AG04450 (cell line): ENCODE measurements at places on chromosomes 6 and 20.

DNA sequence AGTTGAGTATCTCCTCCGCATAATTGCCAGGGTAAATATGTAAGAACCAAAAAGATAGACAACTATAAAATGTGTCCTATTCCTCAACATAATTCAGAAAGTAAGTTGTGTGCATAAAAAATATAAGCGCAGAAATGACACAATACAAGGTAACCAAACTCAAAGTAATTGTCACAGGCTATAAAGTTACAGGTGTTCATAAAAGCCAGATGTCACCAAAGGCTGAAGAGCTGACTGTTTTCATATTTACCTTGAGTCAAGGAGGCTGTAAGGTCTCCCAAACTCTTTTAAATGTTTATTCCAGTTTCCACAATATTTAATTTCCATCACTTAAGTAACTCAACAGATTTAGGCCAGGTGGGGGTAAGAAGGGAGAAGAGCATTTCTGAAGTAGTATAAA is 192.2 kb upstream of the MARCKS start:
- DNase-seq = no peak

DNA sequence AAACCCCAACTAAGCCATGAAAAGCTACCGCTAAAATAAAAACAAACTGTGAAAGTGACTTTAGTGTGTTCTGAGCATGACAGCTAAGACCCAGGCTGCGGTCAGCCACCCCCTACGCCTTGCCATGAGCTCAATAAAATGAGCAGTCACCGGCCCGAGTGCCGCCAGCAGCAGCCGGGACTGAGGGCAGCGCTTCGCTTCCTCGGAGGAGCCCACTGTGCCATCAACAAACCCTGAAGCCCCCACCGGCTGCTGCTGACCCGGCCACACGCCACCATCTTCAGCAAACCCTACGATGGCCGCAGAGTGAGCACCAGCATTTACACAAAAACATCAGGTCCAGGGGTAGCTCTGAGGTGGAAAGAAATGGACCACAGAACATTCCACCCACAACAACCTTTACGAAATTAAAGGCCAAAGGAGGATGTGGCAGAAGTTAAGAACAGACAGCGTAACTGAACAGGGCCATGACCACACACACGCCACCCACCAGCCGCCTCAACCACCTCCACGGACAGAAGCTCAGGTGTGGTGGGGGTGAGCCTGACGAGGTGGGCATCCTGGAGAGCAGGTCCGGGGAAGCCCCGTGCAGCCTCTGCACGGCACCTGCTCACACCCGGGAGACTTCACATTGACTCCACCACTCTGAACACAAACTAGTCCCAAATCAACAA is 67.0 kb downstream of the THBS2 start:
- DNase-seq = no peak

GRCh38 chr6:39393075-39393474 is 70.6 kb upstream of the KCNK16 start:
- no peak for DNase-seq

- no peak for DNase-seq
Observed at GRCh38 chr6:3331971-3332370, 73.2 kb downstream of the PSMG4 start.

GRCh38 chr6:169921853-169922824 is 170.7 kb downstream of the ERMARD start:
- DNase-seq = no peak

GRCh38 chr6:167668019-167668753 is 158.5 kb upstream of the AFDN start:
- no peak for DNase-seq

GRCh38 chr6:139099984-139100383 is 34.9 kb upstream of the HECA start:
- DNase-seq = no peak

GRCh38 chr6:106847116-106847515 is 127.4 kb downstream of the CD24 start:
- no peak for DNase-seq
